ENCODE measurements at places on chromosomes 13 and 19.

DNA sequence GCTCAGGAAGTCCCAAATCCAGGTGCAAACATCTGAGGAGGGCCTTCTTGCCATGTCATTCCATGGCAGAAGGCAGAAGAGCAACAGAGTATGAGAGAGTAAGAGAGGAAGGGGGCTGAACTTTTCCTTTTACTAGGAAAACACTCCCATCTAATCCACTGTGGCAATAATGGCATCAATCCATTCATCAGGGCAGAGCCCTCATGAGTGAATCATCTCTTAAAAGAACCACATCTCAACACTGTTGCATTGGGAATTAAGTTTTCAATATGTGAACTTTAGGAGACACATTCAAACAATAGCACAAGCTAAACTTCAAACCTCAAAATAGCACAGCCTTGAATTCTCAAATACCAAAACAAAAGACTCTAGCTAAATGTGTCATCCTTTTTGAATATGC is 264.5 kb downstream of the KCTD12 start:
- no peak for DNase-seq

- no peak for DNase-seq
Observed at GRCh38 chr13:39586151-39586550, 16.8 kb downstream of the LHFPL6 start.

DNA sequence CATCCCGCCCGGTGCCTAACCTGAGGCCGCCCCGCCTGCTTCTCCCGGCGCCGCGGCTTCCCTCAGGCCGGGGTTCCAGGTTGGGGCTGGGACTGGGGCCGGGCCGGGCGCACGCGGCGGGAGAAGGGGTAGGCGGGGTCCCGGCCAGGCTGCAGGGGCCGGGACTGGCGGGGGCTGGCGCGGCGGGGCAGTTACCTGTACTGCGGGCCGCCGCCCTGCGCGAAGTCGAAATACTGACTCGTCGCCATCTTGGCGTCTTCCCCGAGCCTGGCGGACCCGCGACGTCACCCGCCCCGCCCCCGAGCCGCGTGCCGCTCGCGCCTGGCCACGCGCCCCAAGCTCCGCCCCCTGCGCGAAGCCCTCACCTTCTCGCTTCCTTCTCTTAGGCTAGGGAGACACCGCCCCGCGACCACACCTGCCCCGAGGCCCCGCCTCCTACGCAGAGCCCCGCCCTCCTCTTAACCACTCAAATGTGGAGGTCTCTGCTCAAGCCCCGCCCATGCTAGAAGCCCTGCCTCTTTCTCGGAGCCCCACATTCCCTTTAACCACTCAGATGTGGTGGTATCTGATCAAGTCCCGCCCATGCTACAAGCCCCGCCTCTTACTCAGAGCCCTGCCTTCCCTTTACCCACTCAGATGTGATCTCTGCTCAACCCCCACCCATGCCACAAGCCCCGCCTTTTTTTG is at the start of gene ZFR2:
Gene ZFR2 (minus strand): TSS at position 269 of the 687 bp plus-strand sequence. CDS start 21 bp downstream, at position 248.
- peak; percentile 49 for DNase-seq

- DNase-seq = no peak
Observed at GRCh38 chr13:71703138-71703537, 163.9 kb downstream of the DACH1 start.

DNA sequence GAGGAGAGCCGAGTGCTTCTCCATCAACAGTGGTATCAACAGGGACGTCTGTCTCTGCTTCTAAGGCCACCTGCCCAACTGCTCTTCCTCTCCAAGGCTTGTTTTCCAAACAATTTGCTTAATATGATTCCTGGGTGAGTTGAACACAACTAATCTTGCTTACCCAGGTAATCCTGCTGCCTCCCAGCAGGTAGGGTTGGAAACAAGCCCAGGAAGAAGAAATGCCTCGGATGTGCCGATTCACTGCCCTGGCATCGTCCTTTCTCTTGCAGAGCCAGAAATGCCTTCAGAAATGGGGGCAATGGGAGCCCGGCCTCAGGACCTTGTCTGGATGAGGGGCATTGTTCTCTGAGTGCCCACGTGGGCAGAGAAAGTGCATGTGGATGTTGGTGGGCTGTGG is 51.9 kb upstream of the C1QTNF9B start:
- no peak for DNase-seq

DNA sequence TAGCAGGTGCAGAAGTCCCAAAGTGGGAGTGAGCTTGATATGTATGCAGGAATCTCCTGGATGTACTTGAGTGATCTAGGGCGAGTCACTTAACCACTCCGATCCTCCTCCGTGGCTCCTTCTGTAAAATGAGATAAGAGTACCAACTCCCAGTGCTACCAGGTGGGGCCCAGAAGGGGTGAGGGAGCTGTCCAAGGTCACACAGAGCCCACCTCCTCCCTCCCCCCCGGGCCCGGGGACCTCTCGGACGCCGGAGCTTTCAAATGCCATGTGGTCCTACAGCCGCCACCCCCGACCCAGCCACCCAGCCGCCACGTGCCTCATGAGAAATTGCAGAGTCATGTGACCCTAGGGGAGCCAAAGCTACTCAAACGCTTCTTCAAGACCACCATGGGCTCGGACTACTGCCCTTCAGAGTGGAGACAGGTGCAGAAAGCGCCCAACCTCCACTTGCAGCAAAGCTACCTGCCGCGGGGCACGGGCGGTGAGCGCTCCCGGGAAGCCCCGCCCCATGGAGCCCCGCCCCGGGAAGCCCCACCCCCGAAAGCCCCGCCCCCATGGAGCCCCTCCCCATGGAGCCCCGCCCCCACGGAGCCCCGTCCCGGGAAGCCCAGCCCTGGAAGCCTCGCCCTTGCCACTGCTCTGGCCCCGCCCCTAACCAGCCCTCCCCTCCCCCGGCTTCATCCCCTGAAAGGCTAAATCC is 10.1 kb upstream of the ZNF358 start:
- no peak for DNase-seq

DNA sequence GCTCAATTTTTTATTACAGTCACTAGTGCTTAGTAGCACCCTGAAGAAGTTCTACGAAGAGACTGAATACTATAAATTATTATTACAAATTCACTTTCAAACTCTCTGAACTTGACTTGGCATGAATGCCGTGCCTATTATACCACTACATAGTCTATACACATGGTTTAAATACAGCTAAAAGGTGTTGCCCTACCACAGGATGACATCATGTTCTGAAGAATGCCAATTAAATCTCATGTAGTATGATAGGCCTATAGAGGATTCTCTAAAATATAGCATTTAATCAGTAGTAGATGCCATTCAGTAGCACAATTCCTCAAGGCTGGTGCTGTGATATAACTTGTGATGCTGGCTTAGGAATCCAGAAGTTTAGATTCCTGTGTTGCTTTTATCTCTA is 16.7 kb upstream of the POSTN start:
- no peak for DNase-seq

GRCh38 chr19:7734220-7735203 is 2.6 kb upstream of the CLEC4G start:
- DNase-seq = no peak

- DNase-seq = no peak
Observed at GRCh38 chr19:39949026-39949747, 14.8 kb upstream of the FCGBP start.

Measured in NCI-H1930 (cell line).